ENCODE measurements at places on chromosomes 7 and 10.

DNA sequence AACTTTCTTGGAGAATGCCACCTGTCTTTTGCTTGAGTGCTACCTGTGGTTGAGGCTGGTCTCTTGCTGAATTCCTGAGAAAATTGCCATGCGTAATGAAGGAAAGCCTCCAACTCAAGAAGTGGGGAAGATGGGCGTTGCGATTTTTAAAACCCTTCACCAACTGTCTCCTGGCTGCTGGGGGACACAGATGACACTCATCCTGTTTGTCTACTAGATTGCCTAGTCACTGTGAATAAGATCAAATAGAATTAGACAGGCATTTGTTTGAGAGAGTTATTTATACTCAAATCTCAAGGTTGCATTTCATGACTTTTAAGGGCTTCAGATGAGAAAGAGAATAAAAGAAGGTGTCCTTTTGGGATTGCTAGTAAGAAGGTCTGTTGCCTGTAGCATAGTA, 84.3 kb upstream of the MTPN start:
- no peak for DNase-seq

DNA sequence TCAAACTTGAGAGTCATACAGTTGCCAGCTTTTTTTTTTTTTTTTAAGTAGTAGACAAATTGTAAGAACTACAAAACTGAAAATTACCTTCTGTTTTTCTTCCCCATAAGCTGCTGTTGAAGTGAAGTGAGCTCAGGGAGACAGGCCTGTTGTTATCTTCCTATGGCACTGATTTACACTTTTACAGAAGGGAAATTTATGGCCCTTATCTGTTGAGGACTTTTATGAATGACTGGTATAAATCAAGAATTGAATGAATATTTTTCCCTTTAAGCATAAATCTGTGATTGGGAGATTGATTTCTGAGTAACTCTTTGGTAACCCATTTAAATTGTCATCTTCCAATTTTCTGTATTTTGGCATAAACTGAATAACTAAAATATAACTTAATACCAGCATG, 124.0 kb downstream of the SDK1 start:
- DNase-seq, result no peak

- DNase-seq, result no peak
Observed at GRCh38 chr7:82678716-82679115, 235.1 kb upstream of the CACNA2D1 start.

GRCh38 chr7:23431702-23432199, 38.5 kb downstream of the IGF2BP3 start:
- DNase-seq, result no peak

DNA sequence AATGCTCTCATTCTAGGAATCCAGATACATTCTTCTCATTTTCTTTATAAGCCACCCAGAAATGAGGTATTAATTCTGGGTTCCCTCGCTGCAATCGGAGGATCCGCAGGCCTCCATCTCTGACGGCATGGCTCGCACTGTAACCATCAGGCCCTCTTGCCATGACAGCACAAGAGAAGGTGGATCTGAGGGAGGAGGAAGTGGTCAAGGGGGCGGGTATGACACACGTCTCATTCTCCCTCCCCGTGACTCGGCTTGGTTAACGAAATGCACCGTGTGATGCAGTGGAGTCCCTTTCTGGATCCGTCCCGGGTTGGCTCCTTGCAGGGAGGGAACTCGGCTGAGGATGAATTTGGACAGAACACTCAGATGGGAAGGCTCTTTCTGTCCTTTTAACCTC, 280.2 kb downstream of the TCERG1L start:
- no peak for DNase-seq

DNA sequence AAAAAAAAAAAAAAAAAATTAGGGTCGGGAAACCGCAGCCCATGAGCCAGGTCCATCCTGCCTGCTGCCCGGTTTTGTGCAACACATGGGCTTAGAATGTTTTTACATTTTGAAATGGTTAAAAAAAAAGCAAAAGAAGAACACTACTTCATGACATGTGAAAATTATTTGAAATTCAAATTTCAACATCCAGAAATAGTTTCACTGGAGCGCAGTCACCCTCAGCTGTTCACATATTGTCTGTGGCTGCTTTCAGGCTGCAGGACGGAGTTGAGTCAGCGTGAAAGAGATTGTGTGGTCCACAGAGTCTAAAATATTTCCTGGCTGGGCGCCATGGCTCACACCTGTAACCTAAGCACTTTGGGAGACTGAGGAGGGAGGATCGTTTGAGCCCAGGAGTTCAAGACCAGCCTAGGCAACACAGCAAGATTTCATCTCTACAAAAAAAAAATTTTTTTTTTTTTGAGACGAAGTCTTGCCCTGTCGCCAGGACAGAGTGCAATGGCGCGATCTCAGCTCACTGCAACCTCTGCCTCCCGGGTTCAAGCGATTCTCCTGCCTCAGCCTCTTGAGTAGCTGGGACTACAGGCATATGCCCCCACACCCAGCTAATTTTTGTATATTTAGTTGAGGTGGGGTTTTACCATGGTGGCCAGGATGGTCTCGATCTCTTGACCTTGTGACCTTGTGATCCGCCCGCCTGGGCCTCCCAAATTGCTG, 63.9 kb upstream of the ECHDC3 start:
- no peak for DNase-seq

- no peak for DNase-seq
Observed at GRCh38 chr10:34845070-34845469, 30.0 kb upstream of the PARD3 start.

DNA sequence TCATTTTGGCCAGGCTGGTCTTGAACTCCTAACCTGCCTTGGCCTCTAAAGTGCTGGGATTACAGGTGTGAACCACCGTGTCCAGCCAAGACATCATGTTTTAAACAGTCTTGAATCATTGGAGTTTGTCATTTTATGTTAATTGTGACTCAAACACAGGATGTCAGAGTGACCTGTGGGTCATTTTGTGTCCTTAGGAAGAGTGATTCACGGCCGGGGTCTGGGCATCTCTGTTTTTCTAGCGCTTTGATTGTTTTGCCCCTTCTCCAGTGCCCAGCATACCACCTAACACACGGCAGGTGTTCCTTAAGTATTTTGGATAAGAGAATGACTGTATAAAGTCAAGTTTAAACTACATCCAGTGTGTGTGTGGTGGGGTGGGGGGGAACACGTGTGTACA, 183.7 kb upstream of the KLF6 start:
- DNase-seq, result no peak

GRCh38 chr7:130904031-130904757, 170.2 kb upstream of the KLF14 start:
- no peak for DNase-seq

Measured in bone marrow (tissue), 2 donors.